B cell (primary cell): ENCODE measurements at places on chromosomes 2 and 18. TPM values are rescaled to one million over a fixed set of nuclear protein-coding genes. Genes with fewer than 3 reads are reported as not detected.
A peak's percentile ranks its signal among the peaks of the same experiment; 100 is the strongest.

DNA sequence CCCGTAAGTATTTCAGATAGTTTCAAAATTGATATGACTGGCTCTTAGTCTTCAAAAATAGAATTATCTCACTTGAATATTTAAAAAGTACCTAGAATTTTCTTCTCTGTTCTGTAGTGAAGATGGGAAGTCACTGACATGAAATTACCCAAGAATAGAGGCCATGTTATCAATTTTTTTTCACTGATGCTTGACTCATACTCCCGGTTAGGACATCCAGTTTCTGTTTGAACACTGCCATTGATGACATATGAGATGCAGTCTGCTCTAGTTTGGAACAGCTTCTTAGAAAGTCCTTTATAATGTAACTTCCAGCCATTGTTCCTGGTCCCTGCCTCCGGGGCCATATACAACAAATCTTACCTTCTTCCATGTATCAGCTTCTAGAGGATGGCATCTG, 26.0 kb downstream of the MAP3K20 start:
- DNase-seq = no peak

- peak; percentile 26 for DNase-seq
Measured at GRCh38 chr2:176099728-176100546, at the start of gene HOXD12. TSS of gene HOXD12 (plus strand) at chr2:176099795. CDS start at chr2:176099802, 7 bp downstream.

- DNase-seq = no peak
Measured at GRCh38 chr2:17643031-17643615, 102.6 kb downstream of the VSNL1 start.

DNA sequence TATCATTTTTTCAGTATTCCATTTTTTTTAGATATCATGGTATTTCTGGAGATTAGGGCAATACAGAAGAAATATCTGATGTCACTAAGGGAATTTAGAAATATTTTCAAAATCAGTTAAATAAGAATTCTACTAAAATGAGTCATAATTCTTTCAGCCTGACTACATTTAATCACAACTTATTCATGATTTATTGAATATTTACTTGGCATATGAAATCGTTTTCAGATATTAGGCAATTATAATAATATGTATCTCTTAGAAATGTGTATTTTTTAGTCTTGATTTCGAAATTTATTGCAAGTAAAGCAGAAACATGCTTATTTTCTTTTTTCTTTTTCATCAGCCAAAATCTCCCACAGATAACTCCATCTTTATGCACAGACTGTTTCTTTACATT, 142.2 kb downstream of the CCDC102B start:
- no peak for DNase-seq

- no peak for DNase-seq
Measured at GRCh38 chr2:207015901-207016300, 76.6 kb downstream of the CPO start.

- no peak for DNase-seq
Measured at GRCh38 chr18:3293196-3293951, 31.4 kb downstream of the MYL12B start.

DNA sequence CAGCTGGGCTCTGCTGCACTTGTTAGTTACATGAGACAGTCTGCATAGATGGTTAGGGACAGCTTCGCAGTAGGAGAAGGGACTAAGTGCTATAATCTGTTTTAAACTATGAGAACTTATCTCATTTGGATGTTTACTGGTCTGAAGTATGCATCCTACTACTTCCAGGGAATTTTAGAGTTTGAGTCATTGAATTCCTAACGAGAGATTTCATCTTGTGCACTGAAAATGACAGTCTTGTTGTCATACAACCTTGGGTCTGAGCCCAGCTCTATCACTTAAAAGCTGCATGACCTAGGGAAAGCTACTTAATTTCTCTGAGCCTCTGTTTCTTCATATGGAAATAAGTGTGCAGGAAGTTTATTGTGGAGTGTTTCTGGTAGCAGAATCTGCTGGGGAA, 78.4 kb downstream of the TRIM43 start:
- no peak for DNase-seq

GRCh38 chr2:40244675-40245074, 207.2 kb downstream of the SLC8A1 start:
- peak; percentile 6 for DNase-seq

The SERPINB3 gene
- total RNA-seq = not detected in 2 replicates

DNA sequence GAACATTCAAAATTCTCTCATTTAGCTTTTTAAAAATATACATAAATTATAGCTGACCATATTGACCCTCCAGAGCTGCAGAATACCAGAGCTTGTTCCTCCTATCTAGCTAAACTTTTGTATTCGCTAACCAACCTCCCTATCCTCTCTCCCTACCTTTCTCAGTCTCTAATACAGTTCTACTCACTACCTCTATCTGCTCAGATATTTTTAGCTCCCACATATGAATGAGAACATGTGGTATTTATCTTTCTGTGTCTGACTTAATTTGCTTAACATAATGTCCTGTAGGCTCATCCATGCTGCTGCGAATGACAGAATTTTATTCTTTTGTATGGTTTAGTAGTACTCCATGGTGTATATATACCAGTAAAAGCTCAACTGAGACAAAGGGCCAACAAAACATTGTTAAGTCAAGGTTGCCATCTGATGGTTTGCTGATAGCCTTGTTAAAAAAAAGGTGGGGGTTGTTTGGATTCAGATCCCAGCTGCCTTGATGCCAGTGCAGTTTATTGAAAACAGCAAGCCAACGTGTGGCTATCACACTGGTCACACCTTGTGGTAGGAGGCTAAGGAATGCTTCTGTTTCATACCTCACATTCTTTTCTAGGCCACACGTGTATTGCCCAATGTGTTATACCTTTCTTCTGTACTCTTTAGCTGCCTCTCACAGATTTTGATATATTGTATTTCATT, 101.5 kb downstream of the VWA3B start:
- peak; percentile 42 for DNase-seq

The PDE11A gene
- total RNA-seq = 0.25 TPM in 1 of 2 replicates, not detected in the other

DNA sequence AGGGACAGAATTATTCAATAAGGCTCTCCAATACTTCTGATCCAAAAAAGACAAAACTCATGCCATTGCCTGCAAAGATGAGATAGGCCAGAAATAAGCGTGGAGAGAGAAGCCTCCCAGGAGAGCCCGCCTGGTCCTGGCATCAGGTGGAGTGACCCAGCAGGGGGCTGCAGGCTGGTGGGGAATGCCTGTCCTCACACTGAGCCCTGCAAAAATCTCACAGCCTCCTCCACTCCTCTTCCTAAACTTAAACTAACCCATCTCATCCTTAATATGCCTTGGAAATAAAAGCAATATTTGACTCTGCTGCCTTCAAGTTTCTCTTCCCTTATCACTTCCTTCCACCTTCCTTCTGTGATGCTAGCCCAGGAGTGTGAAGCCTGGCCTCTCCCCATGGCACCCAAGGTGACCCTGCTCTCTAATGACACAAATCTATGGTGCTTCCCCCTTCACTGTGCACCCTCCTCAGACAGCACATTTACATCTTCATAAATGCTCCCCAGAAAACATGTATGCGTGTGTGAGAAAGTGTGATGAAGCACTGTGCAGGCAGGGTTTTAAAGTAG, 218.4 kb downstream of the ANAPC1 start:
- DNase-seq = no peak
